ENCODE measurements at places on chromosomes 13 and 19.

- no peak for DNase-seq
Measured at GRCh38 chr19:46226438-46226973, 3.0 kb upstream of the IGFL1 start.

DNA sequence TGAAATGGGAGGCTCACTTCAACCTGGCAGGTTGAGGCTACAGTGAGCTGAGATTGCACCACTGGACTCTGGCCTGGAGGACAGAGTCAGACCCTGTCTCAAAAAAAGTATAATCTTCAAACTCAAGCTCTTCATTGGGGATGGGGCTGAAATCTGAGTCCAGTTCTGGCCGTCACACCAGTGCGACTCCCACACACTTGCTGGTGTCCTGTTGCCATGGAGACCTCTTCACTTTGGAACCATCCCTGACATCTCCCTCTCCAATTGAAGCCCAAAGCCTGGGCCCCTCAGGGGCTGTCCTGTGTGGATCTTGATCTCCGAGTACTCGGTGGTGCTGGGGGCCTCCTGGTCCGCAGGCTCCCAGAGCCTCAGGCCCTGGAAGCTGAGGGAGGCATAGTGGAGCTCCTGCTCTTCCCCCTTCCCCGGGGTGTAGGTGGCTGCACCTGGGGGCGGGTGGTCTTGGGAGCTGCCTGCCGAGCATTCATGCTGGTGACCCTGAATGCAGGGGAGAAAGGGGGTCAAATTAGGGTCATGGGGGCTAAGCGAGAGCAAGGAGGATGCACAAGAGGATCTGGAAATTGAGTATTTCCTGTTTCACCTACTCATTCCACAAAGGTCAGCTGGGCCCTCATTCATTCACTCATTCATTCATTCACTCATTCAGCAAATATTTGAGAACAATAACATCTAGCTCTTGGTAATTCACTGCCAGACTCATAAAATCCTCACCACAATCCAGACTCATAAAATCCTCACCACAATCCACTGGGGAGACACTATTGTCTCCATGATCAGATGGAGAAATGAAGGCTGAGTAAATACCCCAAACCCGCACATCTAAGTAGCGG is 11.0 kb downstream of the SIGLEC11 start:
- no peak for DNase-seq

GRCh38 chr19:45508861-45509691 is 1.8 kb downstream of the VASP start:
- DNase-seq = peak; percentile 72

DNA sequence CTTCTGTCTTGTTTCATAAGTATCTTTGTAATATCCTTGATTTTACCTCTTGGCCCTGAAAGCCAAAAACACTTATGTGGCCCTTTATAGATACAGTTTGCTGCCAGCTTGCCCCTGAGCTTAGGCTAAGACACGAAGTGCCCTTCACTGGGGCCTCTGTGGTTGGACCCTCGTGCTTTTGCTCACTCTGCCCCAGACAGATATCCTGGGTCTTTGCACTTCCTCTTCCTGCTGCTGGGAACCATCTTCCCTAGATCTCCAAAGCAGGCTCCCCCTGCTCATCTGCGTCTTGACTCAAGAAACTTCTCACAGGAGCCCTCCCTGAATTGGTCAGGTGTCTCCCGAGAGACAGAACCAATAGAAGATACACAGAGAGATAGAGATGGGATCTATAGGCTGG is 2.0 kb upstream of the TNFSF14 start:
- DNase-seq = no peak

DNA sequence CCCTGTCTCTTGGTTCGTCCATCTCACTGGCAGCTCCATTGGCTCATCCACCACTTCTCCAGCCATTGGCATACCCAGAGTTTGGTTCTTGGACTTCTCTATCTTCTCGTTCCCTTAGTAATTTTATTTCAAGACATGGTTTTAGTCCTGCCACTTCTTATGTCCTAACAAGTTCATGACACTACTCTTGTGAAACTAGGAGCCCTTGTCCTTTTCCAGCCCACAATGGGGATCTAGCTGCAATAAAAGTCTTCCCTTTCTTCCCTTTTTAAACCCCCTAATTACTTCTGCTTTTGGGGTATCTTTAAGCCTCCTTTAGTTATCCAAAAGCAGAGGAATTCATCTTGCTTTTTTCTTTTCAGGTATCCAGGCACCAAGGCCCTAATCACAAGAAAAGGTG is 2.9 kb upstream of the RCBTB2 start:
- peak; percentile 91 for DNase-seq

- no peak for DNase-seq
Measured at GRCh38 chr19:12611361-12611699, 610 bp downstream of the ZNF791 start.

Measured in inflammatory macrophage (primary cell).